Left kidney (tissue), 8 donors: ENCODE measurements at places on chromosomes 13 and 19. TPM values are rescaled to one million over a fixed set of nuclear protein-coding genes. Genes with fewer than 3 reads are reported as not detected.
A peak's percentile ranks its signal among the peaks of the same experiment; 100 is the strongest.

- DNase-seq, result no peak
Measured at GRCh38 chr13:49351871-49352270, 92.0 kb downstream of the CAB39L start.

Gene RFPL4A
- polyA plus RNA-seq, result not detected

Gene CERS1
- polyA plus RNA-seq, result 4.5 TPM

- DNase-seq, result no peak
Measured at GRCh38 chr19:34150558-34150957, 21.7 kb upstream of the LSM14A start.

GRCh38 chr13:36674337-36675212 lies 755 bp downstream of the SERTM1 start:
- DNase-seq, result no peak

Gene IGFL1
- polyA plus RNA-seq, result not detected

GRCh38 chr13:28792992-28793391 lies 27.1 kb upstream of the MTUS2 start:
- no peak for DNase-seq

GRCh38 chr19:39590265-39590664 lies 12.1 kb upstream of the LGALS13 start:
- DNase-seq, result peak; percentile 32

- DNase-seq, result no peak
Measured at GRCh38 chr13:73733706-73734105, 400.5 kb downstream of the KLF12 start.

GRCh38 chr19:34686455-34686854 lies 9.0 kb downstream of the ZNF302 start:
- DNase-seq, result no peak

Gene PIK3R2
- 27.1 TPM for polyA plus RNA-seq

Gene GRK1
- polyA plus RNA-seq, result 0.07 TPM

Gene ZNF541
- 0.27 TPM for polyA plus RNA-seq

DNA sequence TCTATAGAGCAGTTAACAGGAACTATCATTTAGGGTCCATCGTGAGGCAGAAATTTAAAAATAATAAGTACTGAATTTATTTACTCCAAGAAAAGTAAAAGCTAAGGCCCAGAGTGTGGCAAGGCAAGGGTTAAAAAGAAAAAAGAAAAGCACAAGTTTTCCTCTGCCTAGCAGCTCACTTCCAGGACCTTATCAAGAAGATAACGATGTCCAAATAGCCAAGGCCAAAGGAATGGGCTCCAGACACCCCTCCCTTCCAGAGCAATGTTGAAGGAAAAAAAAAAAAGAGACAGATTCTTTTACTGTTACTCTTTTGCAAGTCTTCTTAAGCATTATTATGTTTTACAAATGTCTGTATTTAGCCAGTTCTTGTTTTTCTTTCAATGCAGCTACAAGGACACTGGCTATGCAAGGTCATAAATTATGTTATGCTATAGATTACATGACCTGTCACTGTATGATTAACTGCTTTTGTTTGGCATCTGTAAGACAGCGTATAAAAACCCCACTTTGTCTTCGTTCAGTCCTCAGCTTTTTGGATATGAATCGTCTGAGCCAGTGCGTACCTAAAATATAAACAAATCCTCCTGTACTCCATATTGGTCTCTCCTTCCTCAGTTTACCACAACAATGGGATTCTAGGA lies 2.9 kb upstream of the ZNF700 start:
- DNase-seq, result no peak

- DNase-seq, result peak; percentile 55
Measured at GRCh38 chr19:17778968-17779929, 15.7 kb upstream of the B3GNT3 start.

DNA sequence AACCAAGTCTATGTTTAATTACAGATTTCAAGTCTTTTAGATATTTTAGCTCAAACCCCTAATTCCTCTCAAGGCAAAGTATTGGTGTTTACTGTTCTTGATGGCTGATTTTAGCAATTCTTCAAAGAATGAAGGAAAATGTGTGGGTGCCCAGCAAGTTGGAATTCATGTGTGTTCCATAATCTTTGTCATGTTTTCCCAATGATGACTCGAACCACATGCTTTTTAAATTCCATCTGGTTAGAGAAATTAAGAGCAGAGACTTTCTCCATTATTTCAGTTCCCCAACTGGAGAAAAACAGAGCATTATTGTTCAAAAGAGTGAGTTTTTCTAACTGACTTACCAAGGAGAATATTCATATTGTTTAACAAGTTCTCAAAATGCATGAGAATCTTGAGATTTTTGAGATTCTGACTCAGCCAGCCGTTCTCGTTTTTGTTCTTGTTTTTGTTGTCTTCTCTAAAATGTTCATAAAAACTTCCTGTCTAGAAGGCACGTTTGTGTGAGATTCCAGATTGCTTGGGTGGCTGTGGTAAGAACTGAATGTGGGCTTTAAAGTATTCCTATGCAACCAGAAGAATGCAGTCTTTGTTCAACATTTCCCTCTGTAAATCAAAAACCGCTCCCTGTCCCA lies 404.7 kb downstream of the IRS2 start:
- no peak for DNase-seq

Gene BRME1
- polyA plus RNA-seq, result 6.8 TPM

- DNase-seq, result no peak
Measured at GRCh38 chr19:21850656-21851255, 14.8 kb upstream of the ZNF43 start.

Gene OR7C1
- 0.23 TPM for polyA plus RNA-seq

- no peak for DNase-seq
Measured at GRCh38 chr13:78383071-78383484, 220.3 kb downstream of the POU4F1 start.

Gene RXFP2
- polyA plus RNA-seq, result 1.3 TPM

DNA sequence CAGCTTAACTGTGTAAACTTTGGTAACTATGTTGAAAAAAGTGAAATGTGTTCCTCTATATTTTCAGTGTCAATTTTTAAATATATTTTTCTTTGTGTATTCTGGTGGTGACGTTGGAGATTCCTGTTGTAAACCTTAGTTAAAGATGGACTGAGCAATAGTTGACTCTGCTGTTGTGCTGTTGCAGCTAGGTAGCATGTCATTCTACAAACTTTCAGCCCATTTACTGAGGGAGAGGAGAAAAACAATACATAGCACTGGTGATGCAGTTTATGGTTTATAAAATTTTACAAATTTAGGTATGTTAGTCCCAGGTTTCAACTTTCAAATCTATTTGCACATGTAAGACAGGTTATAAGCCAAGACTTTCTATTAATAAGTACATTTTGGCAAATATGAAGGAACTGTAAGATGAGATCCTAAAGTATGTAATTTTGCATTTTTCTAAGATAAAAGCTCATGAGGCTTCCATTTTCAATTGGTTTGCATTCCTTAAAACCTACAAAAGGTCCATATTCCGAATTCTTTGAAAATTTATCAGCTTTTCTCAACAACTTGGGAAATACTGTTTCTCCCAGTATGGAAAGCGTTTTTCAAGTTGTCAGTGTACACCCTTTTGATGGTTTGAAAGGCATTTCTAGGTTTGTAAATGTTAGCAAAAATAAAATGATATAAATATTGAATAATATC lies 1.5 kb downstream of the NDFIP2 start:
- no peak for DNase-seq

GRCh38 chr13:98522371-98522770 lies 54.5 kb downstream of the STK24 start:
- DNase-seq, result no peak

Gene NUMBL
- 11.8 TPM for polyA plus RNA-seq

Gene ZNF525
- 19.1 TPM for polyA plus RNA-seq

Gene C19orf67
- polyA plus RNA-seq, result 0.12 TPM

Gene TMEM255B
- polyA plus RNA-seq, result 5.4 TPM

- no peak for DNase-seq
Measured at GRCh38 chr13:73748404-73748803, 385.8 kb downstream of the KLF12 start.

- DNase-seq, result no peak
Measured at GRCh38 chr19:1833540-1833939, 14.7 kb downstream of the REXO1 start.

- DNase-seq, result no peak
Measured at GRCh38 chr13:27043013-27043412, 128.6 kb downstream of the USP12 start.

Gene RAB20
- polyA plus RNA-seq, result 6.5 TPM

DNA sequence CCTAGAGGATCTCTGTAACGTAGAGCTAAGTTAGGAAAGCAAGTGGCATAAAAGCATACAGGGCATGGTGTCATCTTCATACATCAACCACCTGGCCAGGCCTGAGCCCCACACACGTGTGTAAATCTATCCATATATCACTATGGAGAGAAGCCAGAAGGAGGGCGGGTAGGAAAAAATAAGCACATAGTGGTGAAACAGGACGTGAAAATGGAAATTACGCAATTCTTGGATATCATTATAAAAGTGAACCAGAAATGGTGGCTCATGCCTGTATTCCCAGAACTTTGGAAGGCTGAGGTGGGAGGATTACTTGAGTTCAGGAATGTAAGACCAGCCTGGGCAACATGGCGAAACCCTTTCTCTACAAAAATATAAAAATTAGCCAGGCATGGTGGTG lies 43.4 kb downstream of the PDCD5 start:
- DNase-seq, result no peak

Gene ZNF582
- 14.8 TPM for polyA plus RNA-seq

Gene PEG3
- polyA plus RNA-seq, result 122 TPM

DNA sequence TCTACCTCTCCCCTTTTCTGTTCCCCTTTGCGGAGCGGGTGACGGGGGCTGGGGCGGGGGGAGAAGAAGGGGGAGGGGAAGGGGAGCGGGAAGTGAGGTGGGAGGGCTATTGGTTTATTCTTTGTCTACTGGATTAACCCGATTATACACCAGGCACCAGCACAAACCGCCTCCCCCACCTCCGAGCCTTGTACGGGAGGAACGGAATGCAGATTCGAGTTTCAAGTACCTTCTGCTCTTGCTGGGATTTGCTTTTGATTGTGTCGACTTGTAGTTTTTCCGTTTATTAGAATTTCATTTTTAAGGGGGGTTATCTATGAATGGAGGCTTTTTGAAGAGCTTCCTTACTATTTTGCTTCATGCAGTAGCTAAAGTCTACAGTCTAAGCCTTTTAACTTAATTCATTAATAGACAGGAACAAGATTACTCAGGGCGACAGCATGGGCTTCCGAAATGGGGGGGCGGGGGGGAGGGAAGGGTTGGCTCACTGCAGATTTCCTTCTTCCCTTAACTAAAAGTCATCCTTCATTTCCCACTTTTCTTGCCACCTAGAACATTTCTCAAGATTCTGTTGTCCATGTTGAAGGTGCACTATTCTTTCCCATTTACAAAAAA lies 937 bp upstream of the SPRY2 start:
- DNase-seq, result peak; percentile 77

GRCh38 chr13:110237875-110238817 lies 68.8 kb downstream of the COL4A1 start:
- no peak for DNase-seq

Gene NANOS3
- 1.2 TPM for polyA plus RNA-seq

DNA sequence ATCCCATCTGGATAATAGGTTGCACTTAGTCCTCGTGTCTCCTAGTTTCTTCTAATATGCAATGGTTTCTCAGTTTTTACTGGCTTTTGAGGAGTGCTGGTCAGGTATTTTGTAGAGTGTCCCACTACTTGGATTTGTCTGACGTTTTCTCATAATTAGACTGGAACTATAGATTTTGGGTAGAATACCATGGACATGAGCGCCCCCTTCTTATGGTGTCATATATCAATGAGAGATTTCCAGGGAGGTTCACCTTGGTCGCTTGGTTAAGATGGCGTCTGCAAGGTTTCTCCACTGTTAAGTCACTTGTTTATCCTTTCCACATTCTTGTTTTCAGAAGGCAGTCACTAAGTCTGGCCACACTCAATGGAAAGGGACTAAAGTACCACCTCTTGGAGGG lies 6.7 kb downstream of the SOHLH2 start:
- DNase-seq, result no peak

GRCh38 chr19:41748012-41748411 lies 7.3 kb upstream of the CEACAM6 start:
- DNase-seq, result no peak
